ENCODE measurements at places on chromosomes 11 and 22.
A peak's percentile ranks its signal among the peaks of the same experiment; 100 is the strongest.

DNA sequence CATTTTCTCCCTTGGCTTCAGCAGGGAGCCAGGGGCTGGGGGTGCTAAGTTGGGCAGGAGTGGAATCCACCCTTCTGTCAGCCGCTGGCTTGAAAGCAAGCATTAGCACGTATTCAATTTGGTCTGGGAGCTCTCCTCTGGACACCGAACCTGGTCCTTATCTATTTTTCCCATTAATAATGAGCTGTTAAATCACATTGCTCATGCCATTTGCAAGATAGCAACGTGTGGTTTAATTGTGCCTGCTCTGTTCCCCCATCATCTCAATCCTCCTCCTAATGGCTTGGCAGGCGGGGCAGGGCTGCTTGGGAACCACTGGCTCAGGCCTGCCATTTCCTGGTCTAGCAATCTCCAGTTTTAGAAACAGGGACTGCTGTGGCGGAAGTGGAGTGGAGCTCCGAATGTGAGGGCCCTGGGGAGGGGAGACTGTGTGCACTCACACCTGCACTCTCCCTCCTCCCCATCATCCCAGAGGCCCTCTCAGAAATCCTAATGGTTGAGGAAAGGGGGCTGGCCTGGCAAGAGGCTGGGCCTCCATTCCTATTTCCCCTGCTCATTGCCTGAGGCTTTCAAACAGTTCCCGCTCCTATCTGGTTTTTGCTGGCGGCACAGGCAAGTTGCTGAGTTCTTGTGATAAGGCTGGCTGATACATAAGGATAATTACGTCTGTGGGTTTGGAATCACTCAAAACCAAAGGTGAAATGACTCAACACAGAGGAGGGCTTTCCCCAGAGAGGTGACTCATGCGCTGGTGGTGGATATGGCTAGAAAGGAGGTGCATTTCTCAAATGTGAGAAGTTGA lies 201.2 kb upstream of the E2F8 start:
- no peak for DNase-seq

- DNase-seq, result no peak
Observed at GRCh38 chr22:23681026-23681809, 9.6 kb upstream of the RGL4 start.

GRCh38 chr22:20972933-20973577 lies 6.0 kb downstream of the AIFM3 start:
- DNase-seq, result no peak

DNA sequence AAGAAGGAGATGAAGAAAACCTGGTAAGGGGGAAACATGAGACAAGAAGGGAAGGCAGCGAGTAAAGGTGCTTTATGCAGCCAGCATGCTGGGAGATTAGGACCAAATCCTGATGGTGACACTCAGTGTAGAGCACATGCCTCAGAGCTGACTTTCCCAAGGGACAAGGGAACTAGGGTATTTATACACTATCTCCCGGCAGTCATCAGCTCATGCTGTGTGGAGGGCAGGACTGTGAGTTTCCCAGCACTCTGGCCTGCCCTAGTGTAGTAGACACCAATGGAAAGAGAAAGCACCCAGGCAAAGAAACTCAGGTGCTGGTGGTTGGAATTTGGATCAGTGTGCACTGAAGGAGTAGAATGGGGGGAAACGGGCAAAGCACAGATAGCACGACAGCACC lies 128.3 kb upstream of the CSNK2A3 start:
- no peak for DNase-seq

DNA sequence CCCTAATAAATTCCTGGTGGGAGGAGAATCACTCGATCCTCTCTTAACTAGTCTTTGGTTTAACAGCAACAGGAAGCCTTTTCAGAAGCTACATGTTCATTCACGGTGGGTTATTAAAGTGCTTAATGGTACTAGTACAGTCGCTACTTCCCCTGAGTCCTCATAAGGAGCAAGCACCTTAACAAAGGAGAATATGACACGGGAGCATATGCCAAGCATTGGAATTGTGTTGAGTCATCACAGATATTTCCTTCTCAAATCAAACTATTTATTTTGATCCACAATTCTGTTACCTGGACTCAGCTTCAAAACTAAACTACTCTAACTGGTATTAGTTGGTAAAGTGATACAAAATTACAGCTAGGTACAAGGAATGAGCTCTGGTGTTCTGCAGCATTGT lies 177.5 kb upstream of the CTSC start:
- no peak for DNase-seq

GRCh38 chr11:71927820-71928736 lies at the start of gene XNDC1N:
XNDC1N (minus strand) TSS chr11:71928594; CDS start chr11:71923353, 5,241 bp downstream.
- DNase-seq, result peak; percentile 23

GRCh38 chr22:48884324-48884723 lies 943.3 kb downstream of the BRD1 start:
- no peak for DNase-seq

DNA sequence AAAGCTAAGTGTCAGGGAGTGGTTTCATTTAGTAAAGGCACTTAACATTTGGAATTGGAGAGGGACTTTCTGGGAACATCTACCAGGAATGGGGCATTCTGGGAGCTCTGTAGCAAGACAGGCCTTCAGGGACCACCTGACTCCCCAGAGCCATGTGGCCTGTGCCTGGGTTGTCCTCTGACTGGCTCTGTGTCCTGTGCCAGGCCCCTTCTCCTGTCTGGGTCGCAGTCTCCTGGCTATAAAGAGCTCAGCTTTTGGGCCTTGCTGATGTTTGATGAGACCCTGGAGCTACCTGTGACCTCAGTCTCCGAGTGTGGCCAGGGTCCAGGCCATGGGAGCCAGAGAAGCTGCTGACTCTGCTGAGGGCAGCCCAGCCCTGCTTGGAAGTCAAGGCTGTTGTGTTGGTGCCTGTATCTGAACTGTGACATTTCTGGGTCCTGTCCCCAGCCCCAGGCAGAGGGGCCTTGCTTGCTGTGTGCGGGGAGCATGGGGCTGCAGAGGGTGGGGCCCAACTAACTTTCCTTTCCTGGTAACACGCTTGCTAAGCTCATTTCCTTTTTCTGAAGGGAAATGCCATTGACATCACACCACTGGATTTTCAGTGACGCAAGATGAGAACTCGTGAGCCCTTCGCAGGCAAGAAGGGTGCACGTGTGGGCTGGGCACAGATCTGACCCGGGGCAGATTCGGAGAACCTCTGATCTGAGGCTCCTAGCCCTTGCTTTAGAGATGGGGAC lies 41.3 kb downstream of the LRRC32 start:
- no peak for DNase-seq

DNA sequence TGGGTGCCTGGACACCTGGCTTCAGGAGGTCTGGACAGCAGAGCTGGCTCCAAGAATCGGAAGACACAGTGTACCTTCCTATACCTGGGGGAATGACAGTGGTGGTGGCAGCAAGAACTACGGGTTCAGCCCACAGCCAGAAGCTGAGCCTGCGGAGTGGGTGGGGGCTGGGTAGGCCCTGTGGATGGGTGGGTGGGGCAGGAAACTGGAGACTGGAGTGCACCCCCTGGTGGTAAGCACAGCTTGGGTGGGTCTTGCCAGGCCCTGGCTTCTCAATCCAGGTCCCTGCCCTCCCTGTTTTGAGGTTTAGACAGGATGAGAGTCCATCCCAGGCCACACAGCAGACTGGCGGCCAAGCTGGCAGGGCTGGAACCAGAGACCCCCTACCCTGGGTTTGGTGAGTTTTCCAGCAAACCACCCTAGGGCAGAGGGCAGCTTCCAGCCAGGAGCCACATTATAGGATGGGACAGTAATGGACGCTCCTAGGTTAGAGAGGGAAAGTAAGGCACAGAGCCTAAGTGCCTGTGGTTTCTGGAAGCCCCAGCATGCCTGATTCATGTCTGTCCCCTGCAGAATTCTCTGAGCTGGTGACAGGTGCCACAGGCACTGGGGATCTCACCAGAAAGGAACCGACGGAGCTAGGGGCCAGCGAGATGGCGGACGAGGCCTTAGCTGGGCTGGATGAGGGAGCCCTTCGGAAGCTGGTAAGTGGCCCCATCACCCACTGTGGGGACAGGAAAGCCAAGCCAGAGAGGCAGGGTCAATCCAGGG lies 1.7 kb downstream of the SMTN start:
- DNase-seq, result peak; percentile 48

DNA sequence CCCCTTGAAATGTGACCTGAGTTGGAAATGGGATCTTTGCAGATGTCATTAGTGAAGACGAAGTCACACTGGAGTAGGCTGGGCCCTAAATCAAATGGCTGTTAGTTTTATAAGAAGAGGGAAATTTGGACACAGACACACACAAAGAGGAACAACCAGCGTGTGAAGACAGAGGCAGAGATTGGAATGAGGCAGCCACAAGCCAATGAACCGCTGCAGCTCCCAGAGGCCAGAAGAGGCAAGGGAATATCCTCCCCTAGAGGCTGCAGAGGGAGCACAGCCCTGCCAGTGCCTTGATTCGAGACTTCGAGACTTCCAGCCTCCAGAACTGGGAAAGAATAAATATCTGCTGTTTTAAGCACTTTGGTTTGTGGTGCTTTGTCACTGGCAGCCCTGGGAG lies 484.5 kb downstream of the MN1 start:
- DNase-seq, result no peak

- DNase-seq, result no peak
Observed at GRCh38 chr11:104337273-104337672, 173.3 kb upstream of the PDGFD start.

DNA sequence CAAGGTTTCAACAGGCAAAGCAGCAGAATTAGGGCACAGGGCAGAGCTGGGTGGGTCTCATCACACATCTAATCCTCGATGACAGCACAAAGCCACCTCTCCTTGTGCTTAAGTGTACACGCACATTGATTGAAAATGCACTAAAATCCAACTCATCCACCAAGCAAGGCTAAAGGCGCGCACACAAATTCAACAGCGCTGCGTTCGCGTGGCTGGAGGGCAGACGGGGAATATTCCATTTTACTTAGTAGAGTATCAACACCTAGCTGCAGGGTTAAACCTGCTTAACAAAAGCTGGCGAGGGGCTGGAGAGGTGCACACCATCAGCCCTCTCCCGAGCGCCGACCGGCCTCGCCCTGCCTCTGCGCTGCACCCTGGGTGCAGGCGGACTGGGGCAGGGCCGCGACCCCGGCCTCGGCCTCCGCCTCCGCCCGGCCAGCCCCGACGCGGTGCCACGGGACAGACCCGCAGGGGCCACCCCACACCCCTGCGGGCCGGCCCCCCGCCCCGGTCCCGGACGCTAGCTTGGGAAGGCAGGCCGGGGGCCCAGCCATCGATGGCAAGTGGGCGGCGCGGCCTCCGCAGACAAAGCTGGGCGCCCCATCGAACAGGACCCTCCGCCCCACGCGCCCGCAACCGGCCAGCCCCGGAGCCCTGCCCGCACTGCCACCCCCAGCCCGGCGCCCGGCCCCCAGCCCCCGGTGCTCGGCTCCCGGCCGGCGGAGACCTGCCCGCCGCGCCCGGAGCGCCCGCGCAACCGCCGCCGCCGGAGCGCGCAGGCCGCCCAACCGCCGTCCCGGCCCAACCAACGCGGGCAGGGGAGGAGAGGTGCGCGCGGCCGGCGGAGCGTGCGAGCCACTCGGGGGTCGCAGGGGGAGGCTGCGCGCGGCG lies 929 bp downstream of the PRDM10 start:
- DNase-seq, result no peak

GRCh38 chr11:71120471-71120896 lies 131.9 kb downstream of the SHANK2 start:
- no peak for DNase-seq

DNA sequence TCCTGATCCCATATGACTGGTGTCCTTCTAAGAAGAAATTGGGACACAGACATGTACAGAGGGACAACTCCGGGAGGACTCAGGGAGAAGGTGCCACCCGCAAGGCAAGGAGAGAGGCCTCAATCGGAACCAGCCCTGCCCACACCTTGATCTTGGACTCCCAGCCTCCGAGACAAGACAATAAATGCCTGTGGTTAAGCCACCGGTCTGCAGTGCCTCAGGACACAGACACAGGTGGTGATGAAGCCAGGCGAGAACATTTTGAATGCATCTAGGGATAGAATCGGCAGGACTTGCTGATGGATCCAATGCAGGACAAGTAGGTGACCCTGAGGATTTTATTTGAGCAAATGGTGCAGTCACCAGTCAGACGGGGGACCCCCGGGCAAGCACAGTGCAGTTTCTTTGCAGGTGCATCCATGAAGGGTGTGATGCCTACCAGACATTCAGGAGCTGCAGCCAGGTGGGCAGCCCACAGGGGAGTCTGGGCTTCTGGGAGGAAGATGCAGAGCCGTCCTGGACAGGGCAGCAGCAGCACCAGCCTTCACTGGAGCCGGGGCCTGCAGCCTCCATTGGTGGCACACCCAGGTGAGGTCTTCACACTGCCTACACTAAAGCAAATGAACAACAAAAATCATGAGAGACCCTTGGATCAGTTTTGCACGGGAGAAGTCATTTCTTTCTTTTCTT lies 20.2 kb upstream of the SEPTIN5 start:
- no peak for DNase-seq

- DNase-seq, result no peak
Observed at GRCh38 chr11:786235-787083, 3.4 kb downstream of the CEND1 start.

DNA sequence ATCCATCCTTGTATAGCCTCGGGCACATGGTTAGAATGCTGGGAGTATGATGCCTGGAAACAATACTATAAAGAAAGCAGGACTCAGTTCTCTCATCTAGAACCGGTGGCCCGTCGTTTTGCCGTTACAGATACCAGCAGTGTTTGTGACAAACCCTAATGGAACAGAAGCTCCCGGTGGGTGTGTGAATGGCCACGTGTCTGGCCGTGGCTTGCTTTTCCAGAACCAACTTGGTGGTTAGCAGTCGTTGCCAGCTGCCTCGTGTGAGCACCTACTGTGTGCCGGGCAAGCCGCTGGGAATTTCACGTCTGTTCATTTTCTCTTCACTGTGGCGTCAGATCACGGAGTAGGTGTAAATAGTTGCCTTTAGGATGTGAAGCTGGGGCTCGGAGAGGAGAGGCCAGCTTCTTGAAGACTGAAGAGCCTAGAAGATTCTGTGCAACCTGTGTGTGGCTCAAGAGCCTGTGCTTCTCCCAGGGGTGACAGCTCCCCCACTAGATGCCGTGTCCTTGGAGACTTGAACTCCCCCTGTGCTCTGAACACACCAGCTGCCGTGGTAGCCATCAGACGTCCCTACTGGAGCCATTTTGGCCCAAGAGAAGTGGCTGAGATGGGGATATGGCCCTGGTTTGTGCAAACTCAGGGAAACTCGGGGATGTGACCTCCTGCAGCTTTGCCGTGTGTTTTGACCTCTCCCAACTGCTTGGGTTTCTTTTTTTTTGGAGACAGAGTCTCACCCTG lies 57.5 kb upstream of the PPARA start:
- no peak for DNase-seq

DNA sequence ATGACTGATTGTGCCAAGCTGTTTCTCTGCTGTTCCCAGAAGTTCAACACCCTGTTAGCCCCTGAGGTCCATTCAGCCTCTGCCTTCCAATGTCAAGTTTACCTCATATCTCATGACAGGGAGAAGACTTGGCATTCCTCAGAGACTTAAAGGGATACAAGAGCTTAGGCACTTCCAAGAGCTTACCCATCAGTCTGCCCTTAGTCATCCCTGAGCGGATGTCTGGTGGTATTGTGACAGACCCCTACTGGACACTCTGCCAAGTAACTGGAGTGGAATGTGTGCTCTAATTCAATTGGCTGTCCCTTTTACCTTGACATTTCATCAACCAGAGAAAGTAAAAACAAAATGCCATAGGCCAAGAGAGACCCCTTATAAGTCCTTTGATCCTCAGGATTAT lies 151.5 kb downstream of the AASDHPPT start:
- DNase-seq, result no peak
